Central memory CD4-positive, alpha-beta T cell (primary cell): ENCODE measurements at places on chromosomes 3 and 15.

GRCh38 chr3:184230603-184231528 lies 1.5 kb downstream of the VWA5B2 start:
- DNase-seq, result no peak

DNA sequence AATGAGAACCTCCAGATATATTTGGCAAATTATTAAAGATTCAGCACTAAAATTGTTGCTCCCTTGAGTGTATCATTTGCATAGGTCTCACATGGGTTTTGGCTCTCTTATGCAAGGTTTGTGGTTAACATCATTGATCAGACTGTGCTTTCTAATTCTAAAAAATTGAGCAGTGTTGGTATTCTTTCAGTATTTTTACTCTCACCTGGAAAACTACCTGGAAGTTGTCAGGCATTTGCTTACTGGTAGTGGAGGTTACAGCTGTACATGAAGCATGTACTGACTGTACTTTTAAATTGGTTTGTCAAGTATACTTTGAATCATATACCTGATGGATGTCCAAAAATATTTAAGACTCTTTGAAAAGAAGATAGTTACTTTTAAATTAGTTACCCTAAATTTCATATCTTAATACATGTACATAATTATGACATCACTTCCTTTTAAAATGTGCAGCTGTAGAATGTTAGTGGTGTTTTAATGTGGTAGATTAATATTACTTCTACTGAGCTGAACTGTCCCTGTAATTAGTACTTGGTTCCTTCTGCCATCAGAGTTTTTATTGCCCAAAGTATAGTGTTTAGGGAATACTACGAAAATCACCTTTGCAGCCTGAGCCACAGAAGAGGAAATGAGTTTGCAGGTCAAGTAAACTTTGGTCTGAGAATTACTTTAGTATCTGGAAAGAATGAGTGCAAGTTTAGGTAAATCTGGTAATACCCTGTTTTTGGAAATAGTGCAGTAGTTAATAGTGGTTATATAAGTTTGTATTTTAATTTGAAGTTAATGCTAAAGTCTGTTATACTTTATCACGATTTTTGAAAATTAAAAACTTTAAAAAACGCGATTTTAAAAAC lies 2.8 kb downstream of the CHD2 start:
- DNase-seq, result no peak

GRCh38 chr3:124800511-124801258 lies 70.4 kb downstream of the UMPS start:
- no peak for DNase-seq

DNA sequence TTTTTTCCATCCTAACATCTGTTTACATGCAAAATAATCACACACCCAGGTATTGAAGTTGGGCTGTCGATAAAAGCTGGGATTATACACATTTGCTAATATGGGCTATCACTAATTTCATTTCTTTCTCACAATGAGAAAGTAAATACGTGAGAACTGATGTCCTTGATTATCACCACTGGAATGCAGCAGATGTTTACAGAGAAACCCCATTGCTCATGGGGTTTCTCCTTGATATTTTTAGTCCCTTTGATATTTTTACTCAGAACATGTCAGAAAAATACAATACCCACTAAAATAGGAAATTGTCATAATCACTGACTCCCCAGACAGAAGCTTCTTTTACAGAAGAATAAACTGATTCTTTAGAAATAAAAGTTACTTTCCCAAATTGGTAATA lies 535.1 kb upstream of the CCDC54 start:
- DNase-seq, result no peak

DNA sequence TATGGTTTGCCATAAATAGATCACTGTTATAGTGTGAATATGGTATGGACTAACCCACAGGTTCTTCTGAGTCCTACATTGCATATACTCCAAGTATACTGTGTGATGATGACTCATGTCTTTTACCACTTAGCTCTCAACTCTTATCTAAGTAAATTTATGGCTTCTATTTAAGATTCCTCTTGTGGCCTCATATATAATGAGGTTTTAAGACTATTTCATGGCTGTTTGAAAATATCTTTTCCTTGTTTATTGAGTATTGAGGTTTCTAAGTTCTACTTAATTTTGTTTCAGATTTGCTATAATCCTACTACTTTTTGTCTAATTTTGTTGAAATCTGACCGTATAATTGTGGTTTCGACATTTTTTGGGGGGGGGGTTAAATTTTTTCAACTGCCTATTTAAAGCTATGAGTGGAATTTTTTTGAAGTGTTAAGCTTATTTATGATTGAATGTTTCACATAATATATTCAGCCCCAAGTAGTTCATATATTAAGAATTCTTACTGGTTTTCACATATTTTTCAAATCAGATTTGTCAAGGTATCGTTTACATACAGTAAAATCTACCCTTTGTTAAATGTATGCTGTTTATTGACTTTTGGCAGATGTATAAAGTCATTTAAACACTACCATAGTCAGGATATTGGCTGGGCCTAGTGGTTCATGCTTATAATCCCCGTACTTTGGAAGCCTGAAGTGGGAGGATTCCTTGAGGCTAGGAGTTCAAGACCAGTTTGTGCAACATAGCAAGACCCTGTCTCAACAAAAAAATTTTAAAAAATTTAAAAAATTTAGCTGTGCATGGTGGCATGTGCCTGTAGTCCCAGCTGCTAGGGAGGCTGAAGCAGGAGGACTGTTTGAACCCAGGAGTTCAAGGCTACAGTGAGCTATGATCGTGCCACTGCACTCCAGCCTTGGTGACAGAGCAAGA lies 11.7 kb downstream of the SLC25A36 start:
- no peak for DNase-seq

DNA sequence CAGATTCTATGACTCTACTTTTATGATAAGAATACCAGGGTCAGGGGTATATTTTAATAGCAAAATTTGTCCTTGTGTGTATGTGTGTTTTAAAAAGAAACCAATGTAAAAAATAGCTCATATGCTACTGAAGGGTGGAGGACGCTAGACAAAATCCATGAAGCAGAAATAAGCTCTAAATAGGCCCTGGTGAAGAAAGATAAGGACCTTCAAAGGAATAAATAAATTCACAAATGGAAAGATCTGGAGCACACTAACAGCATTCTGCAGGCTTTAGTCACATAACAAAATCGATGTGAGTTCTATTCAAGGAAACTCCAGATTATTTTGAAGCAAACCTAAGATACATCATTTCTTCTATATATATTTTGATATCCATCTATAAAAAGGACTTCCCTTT lies 27.2 kb upstream of the ATP11B start:
- no peak for DNase-seq

GRCh38 chr15:67024314-67024997 lies 40.9 kb upstream of the SMAD3 start:
- DNase-seq, result no peak
